SJCRH30 (cell line): ENCODE measurements at places on chromosomes 5 and 9. TPM values are rescaled to one million over a fixed set of nuclear protein-coding genes. Genes with fewer than 3 reads are reported as not detected.
A peak's percentile ranks its signal among the peaks of the same experiment; 100 is the strongest.

DNA sequence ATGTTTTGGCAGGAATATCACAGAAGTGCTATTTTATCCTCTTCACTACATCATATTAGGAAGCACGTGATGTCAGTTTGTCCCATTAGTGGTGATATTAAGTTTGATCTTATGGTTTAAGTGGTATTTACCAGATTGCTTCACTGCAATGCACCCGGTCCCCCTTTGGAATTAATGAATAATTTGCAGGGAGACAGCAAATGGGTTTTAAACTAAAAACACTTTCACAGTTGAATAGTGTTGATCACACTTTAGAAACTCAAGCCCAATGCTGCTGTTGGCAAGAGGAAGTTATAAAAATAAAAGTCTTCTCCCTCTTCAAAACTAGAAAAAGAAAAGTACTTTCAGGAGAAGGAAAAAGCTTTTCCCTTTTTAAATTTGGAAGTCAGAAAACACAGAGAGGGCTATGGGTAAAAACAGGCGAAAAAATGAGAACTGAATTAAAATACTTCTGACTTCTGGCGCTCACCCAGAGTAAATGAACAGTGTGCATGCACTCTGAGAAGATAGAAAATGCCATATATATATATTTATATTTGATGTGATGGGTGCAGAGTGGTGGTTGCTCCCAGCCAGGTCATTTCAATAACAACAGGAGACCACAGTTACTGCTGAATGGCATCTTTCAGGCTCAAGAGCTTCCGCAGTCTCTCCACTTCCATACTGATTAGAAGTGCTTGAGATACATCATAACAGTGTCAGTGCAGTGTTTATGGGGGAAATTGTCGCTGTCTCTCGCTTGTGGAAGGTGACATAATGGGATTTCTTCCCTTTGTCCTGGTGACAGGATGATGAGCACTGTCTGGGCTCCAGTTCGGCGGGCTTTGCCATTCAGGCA is 278.0 kb downstream of the ZSWIM6 start:
- DNase-seq, result no peak

INSL6 gene
- not detected in 2 replicates for total RNA-seq

ITGA1 gene
- 8.8 and 9.9 TPM in 2 replicates for total RNA-seq

DNA sequence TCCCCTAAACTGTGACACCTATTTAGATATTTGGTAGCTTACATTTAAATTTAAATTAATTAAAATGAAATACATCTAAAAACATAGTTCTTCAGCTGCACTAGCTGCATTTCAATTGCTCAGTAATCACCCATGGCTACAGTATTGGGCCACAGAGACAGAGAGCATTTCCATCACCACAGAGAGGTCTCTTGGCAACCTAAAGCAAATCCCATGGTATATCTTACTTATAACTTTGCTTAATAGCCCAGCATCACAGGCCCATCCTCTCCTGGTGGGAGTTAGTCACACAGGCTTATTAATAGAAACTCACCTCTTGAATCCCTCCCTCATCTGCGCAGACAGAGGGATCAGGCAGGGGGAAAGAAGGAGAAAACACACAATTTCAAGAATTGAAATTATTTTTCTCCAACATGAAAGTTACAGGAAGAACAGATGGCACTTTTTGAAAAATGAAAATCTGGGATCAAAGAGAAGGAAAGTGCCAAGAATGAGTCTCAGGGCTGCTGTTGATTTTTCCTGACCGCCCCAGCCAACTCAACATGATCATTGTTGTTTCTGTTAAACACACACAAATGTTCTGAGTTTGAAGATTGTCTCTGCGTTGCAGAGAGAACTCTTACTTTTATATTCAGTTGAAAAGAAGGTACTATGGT is 144.6 kb downstream of the CMYA5 start:
- DNase-seq, result no peak

- peak; percentile 60 for DNase-seq
Measured at GRCh38 chr9:94937214-94937903, 210.9 kb downstream of the AOPEP start.

CXXC5 gene
- total RNA-seq, result 76.8 and 81.4 TPM in 2 replicates

BTNL3 gene
- total RNA-seq, result not detected in 2 replicates

DNA sequence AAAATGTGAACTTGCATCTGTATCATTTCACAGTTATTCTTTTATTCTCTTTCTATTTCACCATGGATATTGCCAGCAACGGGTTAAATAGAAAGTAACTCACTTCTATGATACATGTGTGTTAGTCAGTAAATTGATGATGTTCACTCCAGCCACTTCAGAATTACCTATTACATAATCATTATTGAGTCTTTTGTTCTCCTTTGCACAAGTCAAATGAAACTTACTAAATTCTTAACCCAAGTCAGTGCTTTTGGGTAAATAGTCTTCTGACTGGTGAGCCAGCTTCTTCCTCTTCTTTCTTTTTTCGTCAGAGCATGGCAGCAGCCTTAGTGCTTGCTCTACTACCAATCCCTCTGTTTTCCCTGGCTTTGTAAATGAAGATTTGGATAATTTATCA is 344.3 kb downstream of the RAB3C start:
- DNase-seq, result no peak

DNA sequence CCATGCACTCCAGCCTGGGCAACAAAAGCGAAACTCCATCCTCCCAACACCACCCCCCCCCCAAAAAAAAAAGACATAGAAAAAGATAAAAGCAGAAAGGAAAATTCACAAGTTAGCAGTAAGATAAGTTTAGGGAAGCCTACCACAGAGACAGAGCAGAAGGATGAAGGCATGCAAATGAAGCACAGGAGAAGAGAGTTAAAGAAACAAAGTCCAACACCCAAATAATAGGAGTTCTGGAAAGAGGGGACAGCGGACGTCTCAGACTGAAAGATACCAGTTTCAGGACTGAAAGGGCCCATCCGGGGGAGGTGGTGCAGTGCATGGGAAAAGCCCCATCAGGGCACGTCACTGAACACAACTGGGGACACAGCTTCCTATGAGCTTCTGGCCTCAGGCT is 54.3 kb downstream of the OTULIN start:
- DNase-seq, result no peak

DNA sequence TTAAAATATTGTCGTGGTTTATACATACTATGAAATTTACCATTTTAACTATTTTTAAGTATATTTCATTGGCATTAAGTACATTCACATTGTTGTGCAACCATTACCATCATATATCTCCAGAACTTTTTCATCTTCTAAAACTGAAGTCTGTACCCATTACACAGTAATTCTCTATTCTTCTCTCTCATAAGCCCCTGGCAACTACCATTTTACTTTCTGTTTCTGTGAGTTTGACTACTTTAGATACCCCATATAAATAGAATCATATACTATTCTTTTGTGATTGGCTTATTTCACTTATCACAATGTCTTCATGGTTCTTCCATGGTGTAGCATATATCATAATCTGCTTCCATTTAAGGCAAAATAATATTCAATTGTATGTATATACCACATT is 30.3 kb downstream of the NDUFS4 start:
- no peak for DNase-seq

- no peak for DNase-seq
Measured at GRCh38 chr5:62814991-62815390, 236.4 kb downstream of the LRRC70 start.

GRCh38 chr9:33820231-33820745 is 3.3 kb downstream of the UBE2R2 start:
- DNase-seq, result no peak

DNA sequence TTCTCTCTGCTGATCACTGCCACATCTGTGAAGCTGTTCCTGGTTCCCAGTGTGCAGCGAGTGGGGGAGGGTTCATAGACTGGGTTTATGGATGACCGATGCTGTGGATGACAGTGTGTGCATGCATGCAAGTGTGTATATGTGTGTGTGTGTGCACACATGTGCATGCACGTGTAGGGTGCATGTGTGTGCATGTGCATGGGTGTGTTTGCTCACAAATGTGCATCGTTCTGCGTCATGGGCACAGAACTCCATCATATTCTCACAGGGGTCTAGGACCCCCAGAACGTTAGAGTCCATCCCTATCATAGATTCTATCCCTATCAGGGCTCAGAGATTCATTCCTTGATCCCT is 134.0 kb downstream of the PHF2 start:
- no peak for DNase-seq

GRCh38 chr9:28155067-28155466 is 581.8 kb upstream of the C9orf72 start:
- peak; percentile 4 for DNase-seq

MSX2 gene
- 7.0 and 7.8 TPM in 2 replicates for total RNA-seq

GRCh38 chr9:106697750-106698502 is 165.0 kb upstream of the ZNF462 start:
- DNase-seq, result peak; percentile 93

CTSL gene
- total RNA-seq, result 31.1 and 32.2 TPM in 2 replicates

DNA sequence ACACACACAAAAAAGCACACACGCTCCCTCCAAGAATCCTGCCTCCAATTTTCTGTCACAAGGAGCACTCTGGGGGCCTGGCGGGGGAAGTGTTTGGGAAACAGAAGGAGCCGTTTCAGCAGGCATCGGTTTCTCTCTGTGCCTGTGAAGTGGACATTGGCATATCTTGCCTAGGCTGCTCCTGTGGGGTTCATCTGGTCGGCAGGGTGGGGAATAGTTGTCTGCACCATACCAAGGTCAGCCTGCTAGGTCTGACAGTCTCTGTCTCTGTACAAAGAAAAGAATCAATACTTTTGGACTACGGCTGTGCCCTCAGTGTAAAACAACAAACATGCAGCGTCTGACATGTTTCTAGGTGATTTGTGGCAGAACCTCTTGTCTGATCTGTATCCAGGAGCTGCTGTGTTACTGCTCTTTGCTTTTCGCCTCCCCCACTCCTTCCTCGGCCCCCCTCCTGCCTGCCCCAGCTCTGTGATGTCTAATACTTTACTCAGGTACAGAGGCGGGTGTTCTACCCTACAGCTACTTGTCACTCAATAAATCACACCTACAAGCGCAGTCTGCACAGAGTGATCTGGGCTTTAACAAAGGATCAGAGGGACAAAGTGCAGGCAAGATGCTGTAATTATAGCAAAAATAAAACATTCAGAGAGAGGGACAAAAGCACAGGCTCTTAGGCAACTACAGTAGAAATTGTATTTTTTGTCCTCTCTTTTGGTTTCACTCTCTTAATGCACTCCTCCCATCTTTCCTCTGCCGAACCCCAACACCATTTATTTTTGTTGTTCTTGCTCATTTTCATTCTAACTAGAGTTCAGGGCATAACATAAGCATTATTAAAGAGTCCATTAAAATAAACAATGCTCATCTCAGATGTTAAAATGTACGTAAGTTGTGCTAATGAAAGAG is 216.7 kb downstream of the BNC2 start:
- no peak for DNase-seq

LECT2 gene
- total RNA-seq, result not detected in 2 replicates

DHX29 gene
- total RNA-seq, result 38.1 and 41.3 TPM in 2 replicates

IL4 gene
- not detected in 2 replicates for total RNA-seq

GRCh38 chr9:77661566-77662085 is 13.5 kb upstream of the GNA14 start:
- no peak for DNase-seq

DNA sequence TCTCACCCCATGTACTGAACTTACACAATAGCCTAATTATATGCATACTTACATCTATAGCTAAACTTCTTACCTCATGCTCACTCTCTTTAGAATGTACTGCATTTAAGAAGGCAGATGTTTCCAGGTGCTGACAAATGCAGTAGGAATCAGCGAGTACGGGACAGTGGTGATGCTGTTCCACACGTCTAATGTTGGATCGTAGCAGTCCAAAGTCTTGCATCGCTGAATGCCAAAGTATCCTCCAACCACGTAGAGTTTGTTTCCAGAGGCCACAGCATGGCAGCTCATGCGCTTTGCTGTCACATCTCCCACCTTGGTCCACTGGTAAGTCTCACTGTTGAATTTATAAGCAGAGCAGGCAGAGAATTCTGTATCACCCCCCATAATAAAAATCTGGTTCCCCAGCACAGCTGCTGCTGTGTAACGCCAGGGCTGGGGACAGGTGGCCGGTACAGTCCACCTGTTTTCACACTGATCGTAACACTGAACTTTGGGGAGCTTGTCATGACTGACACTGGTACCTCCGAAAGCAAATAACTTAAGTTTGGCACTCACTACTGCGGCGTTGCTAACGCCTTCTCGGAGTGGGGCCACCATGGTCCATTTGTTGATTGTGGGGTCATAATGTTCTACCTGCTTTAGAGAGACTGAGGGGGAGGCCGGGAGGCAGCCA is 5.8 kb downstream of the ENC1 start:
- peak; percentile 24 for DNase-seq

DNA sequence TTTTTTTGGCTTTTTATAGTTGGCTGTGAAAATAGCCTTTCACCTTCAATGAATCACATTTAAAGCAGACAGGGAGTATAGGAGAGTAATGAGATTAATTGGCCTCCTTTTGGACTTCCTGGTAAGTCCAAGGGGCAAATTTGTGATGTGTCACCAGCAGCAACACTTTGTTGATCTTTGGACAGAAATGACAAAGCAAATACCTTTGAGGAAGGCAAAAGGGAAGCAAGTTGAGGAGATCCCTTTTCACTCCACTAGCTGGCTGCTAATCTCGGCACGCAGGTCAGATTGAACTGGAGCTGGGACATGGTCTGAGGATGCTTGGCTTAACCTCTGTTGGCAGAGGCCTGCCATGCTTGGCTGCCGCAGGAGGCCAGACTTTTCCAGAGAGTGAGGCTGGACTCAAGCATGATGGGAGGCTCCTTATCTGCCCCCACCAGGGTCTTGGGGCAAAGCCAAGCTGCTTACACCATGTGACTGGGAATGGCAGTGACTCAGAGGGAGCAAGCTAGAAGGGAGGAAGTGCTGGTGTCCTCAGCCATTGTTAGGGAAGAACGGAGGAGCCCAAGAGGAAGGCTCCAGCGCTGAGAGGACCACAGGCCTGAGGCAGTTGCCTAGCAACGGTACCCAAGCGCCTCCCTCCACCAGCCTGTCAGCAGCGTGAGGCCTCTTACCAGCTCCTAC is 174.5 kb upstream of the MAP1B start:
- no peak for DNase-seq

GRCh38 chr9:89740722-89741121 is 135.9 kb downstream of the GADD45G start:
- no peak for DNase-seq

DNA sequence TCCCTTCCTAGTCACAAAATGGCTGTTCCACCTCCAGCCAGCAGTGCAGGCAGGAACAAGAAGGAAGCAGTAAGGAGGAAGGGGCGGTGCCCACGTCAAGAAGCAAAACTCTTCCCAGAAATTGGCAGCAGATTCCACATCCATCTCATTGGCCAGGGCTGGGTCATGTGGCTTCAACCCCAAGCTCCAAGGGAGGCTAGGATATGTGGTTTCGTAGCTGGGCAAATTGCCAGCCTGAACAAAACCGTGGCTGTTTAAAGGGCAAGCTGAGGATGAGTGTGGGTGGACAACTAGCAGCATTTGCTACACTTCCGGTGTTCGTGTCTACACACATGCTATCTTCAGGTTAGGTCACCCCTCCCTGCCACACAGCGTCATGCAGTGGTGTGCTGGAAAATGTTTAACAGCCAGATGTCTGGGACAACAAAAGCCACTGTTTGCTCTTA is 92.1 kb upstream of the MAP1B start:
- DNase-seq, result peak; percentile 78

GRCh38 chr5:157545610-157546310 is 29.8 kb downstream of the ADAM19 start:
- no peak for DNase-seq

DNA sequence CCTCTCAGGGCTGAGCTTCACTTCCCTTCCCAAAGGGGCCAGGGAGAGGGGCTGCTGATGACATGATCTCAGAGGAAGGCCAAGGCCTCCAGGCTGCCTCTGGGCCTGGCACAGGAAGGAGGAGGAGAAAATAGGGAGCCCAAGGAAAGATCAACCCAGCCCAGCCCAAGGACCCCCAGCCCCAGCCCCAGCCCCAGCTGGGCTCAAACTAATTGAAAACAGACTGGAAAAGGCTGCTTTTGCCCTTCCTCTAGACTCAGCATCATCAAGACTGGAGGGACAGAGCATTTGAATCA is 18.3 kb upstream of the KCNIP1 start:
- DNase-seq, result no peak
